ENCODE measurements at places on chromosomes 12 and 14. TPM values are rescaled to one million over a fixed set of nuclear protein-coding genes. Genes with fewer than 3 reads are reported as not detected.

APPL2 gene
- total RNA-seq = 17.5 TPM

DNA sequence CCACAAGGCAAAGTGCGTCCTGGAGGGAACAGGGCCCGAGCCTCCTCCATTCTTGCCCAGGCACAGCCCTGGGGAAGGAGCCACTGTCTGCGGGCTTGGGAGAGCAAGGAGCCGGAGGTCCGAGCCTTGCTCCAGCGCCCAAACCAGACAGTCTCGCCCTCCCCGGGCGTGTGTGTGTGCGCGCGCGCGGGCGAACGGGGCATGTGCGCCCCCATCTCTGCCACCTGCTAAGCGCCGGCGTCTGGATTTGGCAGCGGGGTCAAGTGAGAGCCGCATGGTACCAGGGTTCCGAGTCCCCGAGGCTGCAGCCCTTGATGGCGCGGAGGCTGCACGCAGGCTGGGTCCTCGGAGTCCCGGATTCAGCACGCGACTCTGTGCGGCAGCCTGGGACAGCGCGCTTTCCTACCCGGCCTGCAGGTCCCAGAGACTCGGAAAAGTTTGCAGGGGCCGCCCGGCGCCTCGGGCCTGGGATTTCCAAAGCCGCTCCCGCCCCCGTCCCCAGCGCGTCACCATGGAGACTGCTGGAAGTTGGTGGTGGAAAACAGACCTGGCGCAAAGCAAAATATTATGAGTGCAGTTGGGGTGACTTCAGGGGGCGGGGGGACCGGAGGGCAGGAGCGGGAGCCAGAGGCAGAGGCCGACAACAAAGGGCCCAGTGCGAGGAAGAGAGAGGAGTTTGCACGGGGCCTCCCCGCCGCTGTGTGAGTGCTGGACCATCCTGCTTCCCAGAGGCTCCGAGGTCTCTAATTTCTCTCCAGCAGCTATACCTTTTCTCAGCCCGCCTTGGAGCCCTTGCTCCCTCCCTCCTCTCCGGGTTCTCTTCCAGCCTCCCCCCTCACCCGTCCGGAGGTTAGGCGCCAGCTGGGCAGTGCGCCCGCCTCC lies 4.2 kb downstream of the RFX4 start:
- DNase-seq = no peak

DNA sequence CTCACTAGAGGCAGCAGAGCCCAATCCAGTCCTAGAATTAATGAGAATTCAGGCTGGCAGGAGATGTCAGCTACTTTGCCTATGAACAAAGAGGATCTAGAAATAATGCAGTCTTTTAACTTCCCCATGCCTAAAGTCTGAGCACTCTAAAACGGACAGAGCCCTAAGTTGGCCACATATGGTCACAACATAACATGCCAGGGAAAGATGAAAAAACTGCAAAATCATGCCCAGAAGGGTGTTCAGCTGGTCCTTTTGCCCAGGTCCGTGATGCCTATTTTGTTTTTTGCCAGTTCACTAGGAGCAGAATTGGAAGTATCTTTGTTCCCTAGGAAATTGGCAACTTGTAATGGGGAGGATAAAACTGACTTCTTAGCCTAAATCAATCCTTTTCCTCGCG lies 20.3 kb upstream of the LMNTD1 start:
- no peak for DNase-seq

CIT gene
- total RNA-seq = 25.4 TPM

DNA sequence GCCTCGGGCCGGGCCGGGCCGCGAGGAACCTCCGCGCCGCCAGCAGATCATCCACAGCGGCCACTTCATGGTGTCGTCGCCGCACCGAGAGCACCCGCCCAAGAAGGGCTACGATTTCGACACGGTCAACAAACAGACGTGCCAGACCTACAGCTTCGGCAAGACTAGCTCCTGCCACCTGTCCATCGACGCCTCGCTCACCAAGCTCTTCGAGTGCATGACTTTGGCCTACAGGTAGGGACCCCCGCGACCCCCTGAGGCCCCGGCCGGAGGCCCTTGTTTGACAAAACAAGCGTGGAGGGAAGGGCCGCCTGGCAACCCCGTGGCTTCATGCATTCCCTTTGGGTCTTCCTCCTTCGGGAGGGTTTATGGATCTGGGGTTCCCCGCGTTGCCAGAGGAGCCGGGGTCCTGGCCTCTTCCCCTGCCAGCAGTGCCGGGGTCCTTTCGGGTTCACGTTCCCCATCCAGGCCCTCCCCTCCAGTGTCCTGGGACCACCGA lies 526 bp downstream of the MLXIP start:
- DNase-seq = no peak

- DNase-seq = no peak
Observed at GRCh38 chr14:104751539-104752422, 1.2 kb upstream of the SIVA1 start.

ACSS3 gene
- not detected for total RNA-seq

GRCh38 chr14:103308717-103309616 lies 25.1 kb upstream of the EIF5 start:
- DNase-seq = no peak

DNA sequence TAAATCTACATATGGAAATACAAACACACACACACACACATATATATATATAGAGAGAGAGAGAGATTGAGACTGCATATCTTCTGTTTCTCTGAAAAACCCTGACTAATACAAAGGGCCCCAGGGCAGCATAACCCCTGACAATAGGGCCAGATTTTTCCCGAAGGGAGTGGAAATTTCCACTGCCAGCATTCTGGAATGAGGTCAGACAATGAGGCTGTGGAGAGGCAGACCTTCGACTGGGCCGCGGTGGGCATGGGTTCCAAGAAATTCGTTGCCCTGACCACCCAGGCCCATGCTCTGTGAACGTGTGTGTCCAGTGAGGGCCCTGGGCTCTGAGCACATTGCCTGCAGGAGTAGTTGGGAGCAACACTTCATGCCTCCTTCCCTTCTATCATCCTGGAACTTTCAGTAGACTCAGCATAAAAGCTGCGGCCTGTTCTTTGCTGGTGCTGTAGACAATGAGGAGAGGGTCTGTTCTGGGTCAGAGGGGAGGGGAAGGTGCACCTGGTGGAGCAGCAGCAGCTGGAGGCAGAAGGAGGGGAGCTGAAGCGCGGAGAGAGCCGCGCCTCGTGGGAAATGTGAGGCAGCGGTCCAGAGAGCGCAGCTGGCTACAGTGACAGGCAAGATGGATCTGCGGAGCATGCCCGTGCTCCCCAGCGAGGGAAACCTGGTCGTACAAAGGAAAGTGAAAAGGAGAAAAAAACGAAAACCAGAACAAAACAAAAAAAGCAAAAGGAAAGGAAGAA lies 25.6 kb upstream of the CCDC60 start:
- no peak for DNase-seq

DNA sequence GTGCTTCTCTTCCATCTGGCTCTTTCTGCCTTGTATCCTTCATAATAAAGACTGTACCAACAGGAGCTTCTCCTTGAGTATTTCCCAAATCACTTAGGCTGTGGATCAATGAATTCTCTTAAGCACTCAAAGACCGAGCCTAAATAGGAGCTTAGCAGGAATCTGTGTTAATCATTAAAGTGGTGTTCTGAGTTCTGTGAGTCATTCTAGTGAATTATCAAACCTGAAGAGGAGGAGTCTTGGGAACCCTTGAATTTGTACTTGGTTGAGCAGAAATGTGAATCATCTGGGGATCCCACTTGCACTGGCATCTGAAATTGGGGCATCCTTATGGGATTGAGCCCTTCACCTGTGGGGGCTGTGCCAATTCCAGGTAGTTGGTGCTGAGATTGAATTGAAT lies 946.2 kb downstream of the BCL11B start:
- DNase-seq = no peak

GSG1 gene
- total RNA-seq = not detected

KRT7 gene
- 4.9 TPM for total RNA-seq

- DNase-seq = peak; percentile 17
Observed at GRCh38 chr12:4918950-4919660, 9.4 kb downstream of the KCNA1 start.

DNA sequence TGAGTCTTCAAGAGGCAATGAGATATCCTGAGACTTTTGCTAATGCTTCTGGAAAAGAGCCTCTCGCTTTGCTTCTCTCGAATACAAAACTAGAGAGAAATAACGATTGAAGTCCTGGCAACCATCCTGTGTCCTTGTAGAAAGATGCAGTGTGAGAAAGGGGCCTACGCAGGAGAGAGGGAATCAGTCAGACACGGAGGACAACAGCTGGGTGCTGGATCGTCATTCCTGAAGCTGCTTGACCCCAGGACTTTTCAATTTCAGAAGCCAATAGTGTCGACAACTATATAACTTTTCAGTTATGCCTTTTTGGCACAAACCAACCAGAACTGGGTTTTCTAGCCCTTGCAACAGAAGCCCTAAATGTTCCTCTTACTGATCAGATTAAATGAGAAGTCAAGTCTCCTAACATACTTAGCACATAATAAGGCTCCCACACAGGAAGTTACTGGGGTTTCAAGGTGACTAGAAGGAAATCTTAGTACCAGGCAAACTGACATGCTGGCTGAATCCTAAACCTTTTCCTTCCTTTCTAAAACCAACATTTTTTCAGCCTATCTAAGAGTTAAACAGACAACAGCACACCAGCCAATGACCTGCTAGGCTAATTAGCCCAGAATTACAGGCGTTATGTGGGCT lies 755.6 kb downstream of the MED13L start:
- DNase-seq = no peak

DNA sequence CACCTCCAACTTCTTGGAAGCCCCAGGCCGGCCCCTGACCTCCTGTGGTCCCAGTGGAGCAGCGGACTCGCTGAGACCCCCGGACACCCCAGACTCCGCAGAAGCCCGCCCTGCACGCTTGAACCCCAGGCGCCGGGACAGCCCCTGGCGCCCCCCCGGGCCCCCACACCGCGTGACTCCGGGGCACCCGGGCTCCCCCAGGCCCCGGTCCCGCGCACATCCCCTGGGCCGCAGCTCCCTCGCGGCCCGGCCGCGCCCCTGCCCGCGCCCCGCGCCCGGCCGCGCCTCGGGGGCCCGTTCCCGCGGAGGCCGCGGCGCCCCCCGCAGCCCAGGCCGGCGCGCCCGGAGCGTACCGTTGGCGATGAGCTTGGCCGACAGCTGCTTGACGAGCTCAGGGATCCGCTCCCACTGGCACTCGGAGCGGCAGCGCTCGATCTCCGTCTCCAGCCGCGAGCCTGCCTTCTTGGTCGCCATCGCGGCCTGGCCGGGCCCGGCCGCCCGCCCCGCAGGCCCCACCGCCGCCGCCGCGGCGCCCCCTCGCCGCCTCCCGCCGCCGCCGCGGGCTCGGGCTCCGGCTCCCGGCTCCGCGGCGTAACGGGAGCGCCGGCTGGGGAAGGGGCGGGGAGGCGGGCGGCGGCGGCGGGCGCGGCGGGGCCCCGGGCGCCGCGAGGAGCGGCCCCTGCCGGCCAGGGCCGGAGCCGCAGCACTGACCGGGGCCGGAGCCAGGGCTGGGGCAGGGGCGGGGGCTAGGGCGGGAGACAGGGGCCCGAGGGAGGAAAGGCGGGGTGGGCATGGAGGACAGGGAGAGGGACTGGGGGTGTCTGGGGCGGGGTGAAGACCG lies at the start of gene TTC7B:
TTC7B (minus strand) TSS at position 609 of the 841 bp plus-strand sequence; CDS start at position 474, 135 bp downstream.
- no peak for DNase-seq

DNA sequence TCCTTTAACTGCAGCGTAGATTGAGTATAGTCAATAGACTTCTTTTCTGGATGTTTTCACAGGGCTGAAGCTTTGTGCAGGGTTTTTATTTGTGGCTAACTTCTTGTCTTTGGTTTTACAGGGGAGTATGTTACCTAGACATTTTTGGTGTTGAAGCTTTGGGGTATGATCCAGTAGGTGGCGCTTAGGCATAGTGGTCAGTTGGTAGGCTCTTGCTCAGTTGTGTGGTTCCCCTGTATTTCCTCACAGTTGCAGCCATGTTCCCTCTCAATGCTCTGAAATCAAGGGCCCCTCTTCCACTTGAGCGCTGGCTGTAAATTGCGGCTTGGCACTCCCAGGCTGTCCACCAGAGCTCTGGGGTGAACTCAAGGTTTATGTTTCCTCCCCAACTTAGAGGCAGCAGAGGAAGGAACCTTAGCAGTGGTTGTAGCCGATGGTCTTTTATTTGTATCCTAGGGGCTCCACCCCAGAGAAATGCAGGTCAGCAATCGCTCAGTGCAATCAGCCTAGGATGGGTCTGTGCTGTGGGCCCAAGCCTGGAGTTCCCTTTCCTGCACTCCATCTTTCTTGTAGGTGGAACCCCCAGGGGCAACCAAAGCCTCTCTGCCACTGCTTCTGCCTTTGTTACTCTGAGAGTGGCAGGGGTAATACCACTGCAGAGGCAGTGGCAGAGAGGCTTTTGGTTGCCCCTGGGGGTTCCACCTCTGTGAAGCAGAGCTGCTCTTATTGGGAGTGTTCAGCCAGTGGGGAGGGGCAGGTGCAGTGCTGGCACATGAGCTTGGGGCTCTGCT lies 55.1 kb downstream of the CMAS start:
- peak; percentile 67 for DNase-seq

TAS2R9 gene
- not detected for total RNA-seq

- DNase-seq = no peak
Observed at GRCh38 chr12:45975506-45975905, 14.9 kb downstream of the SCAF11 start.

- DNase-seq = no peak
Observed at GRCh38 chr14:98227000-98227726, 1044.8 kb downstream of the BCL11B start.

DNA sequence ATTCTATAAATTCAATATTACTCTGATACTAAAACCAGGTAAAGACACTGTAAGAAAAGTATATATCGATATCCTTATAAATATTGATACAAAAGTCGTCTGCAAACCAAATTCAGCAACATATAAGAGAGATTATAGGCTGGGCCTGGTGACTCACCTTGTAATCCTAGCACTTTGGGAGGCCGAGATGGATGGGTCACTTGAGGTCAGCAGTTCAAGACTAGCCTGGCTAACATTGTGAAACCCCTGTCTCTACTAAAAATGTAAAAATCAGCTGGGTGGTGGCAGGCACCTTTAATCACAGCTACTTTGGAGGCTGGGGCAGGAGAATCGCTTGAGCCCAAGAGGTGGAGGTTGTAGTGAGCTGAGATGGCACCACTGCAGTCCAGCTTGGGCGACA lies 13.5 kb upstream of the TUBA1C start:
- DNase-seq = no peak

SLC41A2 gene
- 10.2 TPM for total RNA-seq

DNA sequence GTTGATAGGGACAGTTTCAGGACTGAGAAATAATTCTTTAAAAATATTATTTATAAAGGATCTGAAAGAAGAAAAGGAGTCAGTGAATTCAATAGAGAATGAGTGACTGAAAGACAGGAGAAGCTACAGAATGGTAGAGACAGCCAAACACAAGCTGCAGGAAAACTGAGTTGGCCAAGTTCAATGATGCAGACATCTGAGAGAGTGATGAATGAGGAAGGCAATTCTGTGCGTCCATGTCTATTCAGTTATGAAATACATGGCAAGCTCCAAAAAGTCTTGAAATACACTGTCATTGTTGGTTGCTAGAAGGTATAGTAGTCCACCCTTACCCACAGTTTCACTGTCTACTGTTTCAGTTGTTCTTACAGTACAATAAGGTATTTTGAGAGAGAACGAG lies 6.8 kb downstream of the LRRC74A start:
- no peak for DNase-seq

GRCh38 chr12:47296828-47297227 lies 217.1 kb upstream of the AMIGO2 start:
- no peak for DNase-seq

GRCh38 chr12:85681333-85681732 lies 154.9 kb downstream of the RASSF9 start:
- no peak for DNase-seq

- DNase-seq = no peak
Observed at GRCh38 chr12:84412226-84412625, 500.4 kb downstream of the SLC6A15 start.

GSC gene
- not detected for total RNA-seq
